CD8-positive, alpha-beta memory T cell (primary cell): ENCODE measurements at places on chromosomes 1 and 21.
A peak's percentile ranks its signal among the peaks of the same experiment; 100 is the strongest.

GRCh38 chr21:29295066-29295650, 3.6 kb upstream of the BACH1 start:
- DNase-seq = peak; percentile 11

- no peak for DNase-seq
Observed at GRCh38 chr1:198030682-198031081, 113.5 kb downstream of the LHX9 start.

- no peak for DNase-seq
Observed at GRCh38 chr1:115807723-115808122, 33.2 kb downstream of the NHLH2 start.

- DNase-seq = no peak
Observed at GRCh38 chr1:192877283-192877886, 68.5 kb downstream of the RGS2 start.

DNA sequence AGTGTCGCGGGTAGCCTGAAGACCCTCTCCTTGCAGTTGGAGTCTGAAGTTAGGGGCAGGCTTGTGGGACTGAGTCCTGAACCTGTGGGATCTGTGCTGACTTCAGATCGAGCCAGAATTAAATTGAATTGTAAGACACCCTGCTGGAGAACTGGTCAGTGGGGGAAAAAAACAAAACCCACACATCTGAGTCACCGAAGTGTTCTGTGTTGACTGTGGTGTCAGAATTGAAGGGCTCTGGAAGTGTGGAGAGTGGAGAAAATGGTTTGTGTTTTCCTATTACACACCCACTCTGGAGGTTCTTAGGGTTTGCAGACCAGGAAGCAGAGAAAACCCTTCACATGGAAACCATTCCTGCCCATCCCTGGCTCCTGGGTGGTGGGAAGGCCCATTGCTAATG, 209.5 kb upstream of the GALNT2 start:
- DNase-seq = no peak

- no peak for DNase-seq
Observed at GRCh38 chr21:28127175-28127785, 865.4 kb downstream of the LTN1 start.

DNA sequence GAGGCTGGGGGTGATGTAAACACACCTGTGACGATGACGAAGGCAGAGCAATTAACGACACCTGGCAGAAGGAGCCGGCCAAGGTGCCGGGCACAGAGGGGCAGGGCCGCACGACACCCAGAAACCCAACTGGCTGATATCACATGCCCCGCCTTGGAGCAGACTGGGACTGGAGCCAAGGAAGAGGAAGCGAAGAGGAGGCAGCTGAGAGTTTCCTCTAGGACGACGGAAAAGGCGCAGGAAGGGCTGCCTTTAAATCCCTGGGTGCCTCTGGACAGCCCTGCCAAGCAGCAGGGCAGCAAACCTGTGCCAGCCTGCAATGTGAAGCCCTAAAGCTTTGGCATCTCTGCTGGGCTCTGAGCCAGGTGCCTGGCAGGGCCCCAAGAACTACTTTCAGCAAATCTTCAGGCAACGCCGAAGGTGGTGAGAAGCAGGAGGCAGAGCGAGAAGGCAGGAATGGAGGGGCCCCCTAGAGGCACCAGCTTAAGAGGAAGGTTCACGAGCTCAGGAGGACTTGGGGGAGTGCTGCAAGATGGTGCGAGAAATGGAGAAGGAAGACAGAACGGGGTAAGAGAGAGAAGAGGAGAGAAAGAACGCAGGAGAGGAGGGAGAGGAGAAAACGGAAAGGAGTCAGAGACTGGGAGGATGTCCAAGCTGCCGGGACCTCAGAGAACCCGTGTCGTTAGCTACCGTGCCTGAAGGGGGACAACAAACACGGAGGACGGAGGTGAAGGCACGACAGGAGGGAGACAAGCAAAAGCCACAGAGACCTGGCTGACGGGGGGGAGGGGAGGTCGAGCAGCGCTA, 25.3 kb upstream of the PEF1 start:
- no peak for DNase-seq

- DNase-seq = no peak
Observed at GRCh38 chr1:165494949-165495857, 48.6 kb upstream of the LRRC52 start.

DNA sequence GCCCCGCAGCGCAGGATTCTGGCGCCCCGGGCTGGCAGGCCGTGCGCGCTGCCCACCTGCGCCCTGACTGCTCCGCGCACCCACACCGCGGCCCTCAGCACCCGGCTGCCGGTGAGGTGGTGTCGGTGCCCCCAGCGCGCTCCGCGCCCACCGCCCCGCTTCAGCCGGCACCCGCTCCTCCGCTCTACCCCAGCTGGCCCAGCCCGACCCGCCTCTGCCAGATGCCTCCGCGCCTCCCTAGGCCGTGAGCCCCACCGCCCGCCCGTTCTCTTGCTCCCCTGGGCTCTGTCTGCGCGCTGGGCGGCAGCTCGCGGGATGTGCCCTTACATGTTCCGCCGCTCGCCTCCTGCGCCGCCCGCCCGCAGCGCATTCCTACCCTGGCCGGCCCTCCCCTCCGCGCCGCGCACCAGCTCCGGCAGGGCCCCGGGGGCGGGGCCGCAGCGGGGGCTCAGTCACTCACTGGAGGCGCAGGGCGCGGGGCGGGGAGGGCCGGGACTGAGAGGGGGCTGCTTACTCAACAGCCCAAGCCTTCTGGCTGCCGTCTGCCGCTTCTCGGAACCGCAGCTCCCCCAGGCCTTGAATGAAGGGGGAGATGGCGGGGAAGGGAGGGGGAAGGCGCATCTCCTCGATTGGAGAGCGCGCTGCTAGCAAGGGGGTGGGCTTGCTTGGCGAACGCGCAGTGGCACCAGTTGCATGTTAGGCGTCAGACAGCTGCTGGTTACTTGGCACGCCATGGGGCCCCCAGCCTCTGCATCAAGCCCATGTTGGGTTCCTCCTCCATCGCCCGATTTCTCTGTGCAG, at the start of gene PHLDA3:
PHLDA3 (minus strand) TSS at position 345 of the 801 bp plus-strand sequence. CDS start 402 bp downstream, outside the sequence.
- DNase-seq = no peak

GRCh38 chr21:36156815-36157670, at the start of gene DOP1B:
Gene DOP1B (plus strand): TSS chr21:36156824. CDS start chr21:36164734, 7,910 bp downstream.
- DNase-seq = no peak

DNA sequence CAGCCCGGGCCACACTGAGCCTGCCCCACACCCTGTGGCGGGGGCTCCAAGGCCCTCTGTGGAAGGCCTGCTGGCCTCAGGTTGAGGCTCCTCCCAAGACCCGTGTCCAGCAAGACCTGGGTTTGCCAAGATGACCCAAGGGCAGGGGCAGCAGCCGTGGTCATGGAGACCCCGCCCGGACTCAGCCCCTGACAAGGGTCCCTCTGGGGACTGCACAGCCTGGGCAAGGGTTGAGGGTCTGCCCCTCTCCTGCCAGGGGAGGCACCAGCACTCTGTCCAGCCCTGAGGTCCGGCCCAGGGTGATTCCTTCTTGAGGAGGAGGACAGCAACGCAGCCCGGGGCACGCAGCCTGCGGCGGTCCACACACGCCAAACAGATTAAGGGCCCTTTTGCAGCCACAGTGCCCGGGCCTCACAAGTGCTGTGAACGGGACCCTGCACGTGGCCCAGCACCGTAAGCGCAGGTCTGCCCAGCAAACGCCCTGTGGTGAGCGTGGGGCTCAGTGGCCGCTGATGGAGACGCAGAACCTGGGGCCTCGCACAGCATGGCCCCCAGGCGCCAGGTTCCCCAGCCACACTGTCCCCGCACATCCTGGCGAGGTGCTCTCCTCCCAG, 3.4 kb downstream of the SPATC1L start:
- no peak for DNase-seq

GRCh38 chr1:233282582-233282886, 13.0 kb downstream of the PCNX2 start:
- no peak for DNase-seq

- DNase-seq = no peak
Observed at GRCh38 chr21:46409641-46410406, 48.9 kb upstream of the DIP2A start.

GRCh38 chr1:247367786-247368422, 36.2 kb upstream of the ZNF496 start:
- DNase-seq = no peak

- DNase-seq = no peak
Observed at GRCh38 chr21:37717534-37717933, 198.7 kb downstream of the KCNJ6 start.

DNA sequence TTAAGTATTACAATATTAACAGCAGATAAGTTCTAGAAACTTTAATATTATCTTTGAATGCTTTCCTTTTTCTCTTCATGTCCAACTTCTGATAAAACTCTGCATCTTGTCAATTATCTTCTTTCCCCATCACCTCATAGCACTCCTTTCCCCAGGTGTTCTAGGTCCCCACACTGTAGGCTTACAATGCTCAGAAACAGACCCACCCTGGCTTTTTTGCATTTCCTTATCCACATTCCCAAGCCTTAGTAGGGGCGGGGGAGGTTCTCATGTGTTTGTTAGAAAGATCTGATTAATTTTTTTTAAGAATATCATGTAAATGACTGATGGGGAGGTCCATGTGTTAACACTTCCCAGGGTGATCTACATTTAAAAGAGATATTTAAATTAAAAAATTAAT, 63.9 kb downstream of the PLPPR4 start:
- DNase-seq = no peak

DNA sequence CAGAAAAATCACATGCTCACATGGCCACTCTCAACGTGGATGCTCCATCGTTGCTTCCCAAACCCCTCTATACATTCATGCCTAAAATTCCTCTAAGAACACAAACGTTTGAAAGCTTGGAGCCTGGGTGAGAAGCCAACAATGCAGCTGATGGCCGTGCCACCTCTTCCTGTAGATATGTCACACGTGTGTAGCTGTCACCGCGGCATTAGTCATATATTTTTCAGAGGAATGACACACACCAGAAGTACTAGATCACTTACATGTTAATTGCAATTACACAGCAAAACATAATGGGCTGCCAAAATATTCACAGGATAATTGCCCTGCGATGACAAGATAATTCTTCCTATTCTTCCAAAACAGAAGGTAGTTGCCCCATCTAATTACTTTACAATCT, 112.7 kb upstream of the BACE2 start:
- no peak for DNase-seq

GRCh38 chr1:162028726-162029125, 5.1 kb upstream of the OLFML2B start:
- no peak for DNase-seq

DNA sequence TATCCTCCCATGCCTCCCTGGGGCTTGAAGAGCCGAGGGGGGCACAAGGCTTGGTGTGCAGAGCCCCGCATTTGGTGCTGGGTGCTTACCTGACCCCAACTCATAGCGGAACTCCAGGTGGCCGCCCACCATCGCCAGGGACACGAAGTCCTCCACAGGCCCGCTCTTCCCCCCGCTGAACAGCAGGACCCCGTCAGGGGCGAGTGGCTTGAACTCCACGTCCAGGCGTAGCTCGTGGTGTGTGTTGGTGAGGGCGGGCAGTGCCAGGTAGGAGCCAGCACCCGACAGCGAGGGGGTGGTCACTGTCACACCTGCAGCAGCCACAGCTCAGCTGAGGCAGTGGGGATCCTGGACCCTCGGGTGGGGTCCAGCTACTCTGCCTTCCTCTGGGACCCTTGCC, 17.2 kb downstream of the LDLRAD2 start:
- DNase-seq = no peak

DNA sequence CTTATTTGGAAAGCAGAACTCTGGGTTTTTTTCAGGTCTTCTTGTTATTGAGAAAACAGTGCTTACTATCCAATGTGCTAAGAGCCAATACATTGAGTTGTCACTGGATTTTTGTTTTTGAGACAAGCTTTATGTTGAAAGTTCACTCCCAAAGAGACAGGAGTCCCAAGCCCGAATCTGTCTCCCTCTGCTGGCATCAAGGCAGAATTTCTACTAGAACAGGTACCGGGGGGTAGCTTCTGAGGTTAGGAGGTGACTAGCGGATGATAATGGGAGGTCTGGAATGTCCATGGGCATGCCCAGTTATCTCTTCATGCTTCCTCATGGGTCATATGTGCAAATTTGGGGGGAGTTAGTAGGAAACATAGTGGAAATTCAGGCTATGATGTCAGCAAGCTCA, 25.1 kb downstream of the ZNF124 start:
- no peak for DNase-seq

GRCh38 chr1:157196245-157196543, 58.0 kb upstream of the ETV3 start:
- no peak for DNase-seq

DNA sequence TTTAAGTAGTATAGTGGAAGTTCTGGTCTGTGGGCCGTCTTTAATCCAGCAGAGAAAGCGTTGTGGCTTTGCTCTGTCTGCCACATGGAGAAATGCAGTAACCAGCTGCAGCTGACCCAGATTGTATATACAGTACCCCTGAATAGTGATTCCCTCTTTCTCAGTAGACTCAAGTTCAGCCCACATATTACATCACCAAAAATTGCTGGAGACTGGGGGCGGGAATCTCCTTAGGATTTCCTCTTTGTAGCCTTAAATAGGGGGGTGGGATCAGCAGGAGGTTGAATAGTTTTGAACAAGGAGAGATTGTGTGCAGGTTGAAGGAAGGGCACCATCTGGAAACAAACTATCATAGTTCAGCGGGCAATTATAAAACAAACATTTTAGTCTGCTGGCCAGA, at the start of gene ANGPTL1:
ANGPTL1 (minus strand) TSS at position 134 of the 400 bp plus-strand sequence. CDS start 5,301 bp downstream, outside the sequence.
- DNase-seq = no peak

- DNase-seq = no peak
Observed at GRCh38 chr1:186738926-186739325, 58.7 kb upstream of the PTGS2 start.

DNA sequence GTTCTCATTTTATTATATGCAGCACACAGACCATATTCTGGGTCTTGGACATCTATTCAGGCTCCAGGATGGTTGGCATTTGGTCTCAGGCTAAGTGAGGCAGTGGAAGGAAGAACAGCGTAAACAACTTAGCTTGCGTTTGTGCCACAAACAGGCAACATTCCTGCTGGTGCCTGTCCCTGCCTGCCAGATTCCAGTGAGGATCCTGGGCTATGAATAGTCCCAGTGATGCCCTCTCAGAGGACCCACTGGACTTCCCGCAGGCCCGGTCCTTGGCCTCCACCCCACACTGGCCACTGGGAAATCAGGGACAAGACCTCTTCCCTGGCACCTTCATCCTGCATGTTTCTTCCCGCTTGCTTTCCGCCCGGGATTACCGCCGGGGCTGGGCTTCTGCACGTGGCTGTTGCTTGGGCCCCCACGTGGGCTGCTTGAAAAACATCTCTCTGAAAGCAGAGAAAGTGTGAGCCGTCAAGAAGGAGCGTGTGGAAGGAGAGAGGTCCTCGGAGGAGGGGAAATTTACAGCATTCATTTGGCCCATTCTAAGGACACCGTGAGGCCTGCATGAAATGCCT, 145.1 kb upstream of the WNT4 start:
- DNase-seq = no peak
